Germinal center (tissue), 1 donor: ENCODE measurements at places on chromosomes 1 and 21.

DNA sequence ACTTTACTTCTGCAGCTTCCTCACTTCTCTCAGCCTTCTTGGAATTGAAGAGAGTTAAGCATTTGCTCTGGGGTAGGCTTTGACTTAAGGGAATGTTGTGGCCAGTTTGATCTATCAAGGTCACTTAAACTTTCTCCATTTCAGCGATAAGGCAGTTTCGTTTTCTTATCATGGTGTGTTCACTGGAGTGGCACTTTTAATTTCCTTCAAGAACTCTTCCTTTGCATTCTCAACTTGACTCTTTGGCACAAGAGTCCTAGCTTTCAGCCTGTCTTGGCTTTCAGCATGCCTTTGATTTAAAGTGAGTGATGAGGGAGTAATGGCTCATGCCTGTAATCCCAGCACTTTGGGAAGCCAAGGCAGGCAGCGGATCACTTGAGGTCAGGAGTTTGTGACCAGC is 38.7 kb downstream of the HS2ST1 start:
- no peak for DNase-seq

DNA sequence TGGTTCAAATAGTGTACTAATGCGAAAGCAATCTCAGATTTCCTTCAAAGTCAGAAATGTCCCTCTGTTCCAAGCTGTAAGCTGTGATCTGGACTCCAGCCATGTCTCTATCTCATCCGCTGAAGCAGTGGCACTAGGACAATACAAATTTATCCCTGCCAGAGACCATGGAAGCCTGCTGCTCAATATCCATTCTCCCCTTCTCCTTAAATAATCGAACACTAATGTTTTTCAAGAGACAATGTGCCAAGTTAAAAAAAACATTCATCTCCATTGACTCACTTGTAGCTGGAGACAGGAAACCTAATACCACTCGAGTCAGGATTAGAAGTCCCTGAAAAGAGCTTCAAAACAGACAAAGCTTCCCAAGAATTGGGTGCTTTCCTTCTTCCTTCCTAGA is 38.5 kb upstream of the PGBD5 start:
- no peak for DNase-seq

- no peak for DNase-seq
These were observed 92.8 kb downstream of the PDE9A start for GRCh38 chr21:42746240-42746592.

GRCh38 chr1:4219111-4219510 is 319.0 kb upstream of the C1orf174 start:
- DNase-seq = no peak

DNA sequence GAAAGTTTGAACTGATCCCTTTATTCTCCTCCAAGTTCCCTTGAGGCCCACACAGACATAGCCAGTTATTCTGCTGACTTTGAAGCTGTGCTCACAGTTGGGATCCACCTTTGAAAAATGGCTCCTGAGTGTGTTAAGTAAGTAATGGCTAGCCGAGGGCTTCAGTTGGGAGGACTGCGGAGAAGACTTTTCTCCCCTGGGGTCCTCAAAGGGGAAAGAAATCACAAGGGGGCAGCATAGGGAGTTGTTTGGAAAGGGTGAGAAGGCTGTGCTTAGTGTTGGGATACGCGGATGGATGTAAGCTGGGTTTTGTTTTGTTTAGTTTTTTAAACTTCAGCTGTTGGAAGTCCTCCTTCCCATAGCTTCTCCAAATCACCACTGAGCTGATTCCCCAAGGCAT is 8.3 kb downstream of the PGM1 start:
- DNase-seq = no peak

GRCh38 chr1:10528066-10529014 is 53.6 kb downstream of the PEX14 start:
- no peak for DNase-seq

GRCh38 chr1:3086272-3086974 is 17.4 kb downstream of the PRDM16 start:
- DNase-seq = no peak

DNA sequence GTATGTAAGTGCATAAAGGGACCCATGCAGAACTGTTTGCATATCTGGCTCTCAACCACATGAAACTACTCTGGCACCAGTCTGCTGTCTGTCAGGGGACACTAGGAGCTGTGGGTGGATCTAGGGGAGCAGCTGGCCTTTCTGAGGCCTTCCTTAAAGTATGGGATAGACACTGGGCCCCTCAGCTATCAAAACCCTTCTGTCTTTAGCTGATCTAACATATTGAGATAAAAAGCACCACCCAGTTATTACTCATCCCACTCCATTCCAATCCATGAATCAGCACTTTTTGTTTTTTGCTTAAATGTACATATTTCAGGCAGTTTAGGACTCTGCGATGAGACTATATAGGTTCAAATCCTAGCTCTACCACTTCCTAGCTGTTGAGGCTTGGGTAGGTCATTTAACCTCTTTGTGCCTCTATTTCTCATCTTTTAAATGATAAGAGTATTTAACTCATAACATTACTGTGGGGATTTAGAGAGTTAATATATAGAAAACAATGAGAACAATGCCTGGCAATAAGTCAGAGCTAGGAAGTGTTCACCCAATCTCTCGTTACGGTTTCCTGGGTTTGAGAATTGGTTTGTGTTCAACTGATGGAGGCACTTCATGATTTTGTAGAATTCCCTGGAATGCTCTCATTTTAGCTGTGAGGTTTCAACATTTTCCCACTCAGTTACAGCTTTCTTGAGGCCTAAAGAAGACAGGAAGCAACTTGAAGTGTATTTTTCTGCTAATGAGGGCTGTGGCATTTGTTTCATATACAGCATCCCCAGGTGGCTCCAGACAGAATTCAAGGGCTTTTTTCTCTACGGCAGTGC is 68.9 kb downstream of the LRIG2 start:
- no peak for DNase-seq

DNA sequence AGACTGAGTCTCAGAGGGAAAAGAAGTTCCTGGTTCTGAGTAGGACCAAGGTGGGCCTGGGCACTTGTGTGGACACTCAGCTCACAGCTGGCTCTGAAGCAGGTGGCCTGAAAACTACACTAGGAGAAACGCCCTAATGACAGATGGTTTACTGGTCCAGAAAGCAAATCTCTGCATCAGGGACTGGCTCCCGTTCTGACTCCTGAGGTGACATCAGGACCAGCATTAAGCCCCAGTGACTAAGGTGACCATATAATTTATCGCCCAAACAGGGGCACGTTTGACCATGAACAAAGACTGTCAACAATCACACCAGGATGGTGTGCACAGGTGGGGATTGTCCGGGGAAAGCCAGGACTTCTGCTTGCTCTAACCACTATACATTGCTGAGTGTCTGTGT is 12.2 kb upstream of the CD34 start:
- no peak for DNase-seq

DNA sequence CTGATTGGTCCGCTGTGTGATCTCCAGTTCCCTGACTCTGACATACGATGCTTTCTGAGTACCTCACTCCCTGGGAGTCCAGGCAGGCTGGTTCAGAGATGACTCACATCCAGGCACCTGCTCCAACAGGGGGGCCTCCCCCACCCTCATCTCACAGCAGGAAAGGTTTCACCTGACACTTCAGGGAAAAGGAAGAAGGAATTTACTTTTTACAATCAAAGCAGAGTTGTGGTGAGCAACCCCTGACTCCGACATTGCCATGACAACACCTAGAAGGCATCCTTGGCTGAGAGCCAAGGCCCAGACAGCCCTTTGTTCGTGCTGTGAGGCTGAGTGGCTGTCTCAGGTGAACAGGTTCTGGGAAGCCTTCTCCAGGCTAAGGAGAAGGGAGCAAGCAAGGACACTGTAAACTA is 164.6 kb upstream of the GJB5 start:
- DNase-seq = no peak

DNA sequence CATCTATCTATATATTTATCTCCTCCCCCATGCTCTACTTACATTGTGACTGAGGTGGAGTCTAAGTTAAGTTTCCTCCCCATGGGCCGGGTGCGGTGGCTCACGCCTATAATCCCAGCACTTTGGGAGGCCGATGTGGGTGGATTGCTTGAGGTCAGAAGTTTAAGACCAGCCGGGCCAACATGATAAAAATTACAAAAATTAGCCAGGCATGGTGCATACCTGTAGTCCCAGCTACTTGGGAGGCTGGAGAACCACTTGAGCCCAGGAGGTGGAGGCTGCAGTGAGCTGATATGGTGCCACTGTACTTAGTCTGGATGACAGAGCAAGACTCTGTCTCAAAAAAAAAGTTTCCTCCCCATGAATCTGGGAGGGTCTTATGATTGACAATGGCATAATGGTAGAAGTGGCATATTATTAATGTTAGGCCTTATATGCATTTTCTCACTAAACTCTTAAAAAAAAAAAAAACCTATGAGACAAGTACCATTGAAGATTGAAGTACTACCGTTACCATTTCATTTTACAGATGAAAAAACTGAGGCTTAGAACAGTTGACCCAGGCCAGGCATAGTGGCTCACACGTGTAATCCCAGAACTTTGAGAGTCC is 11.2 kb downstream of the F11R start:
- no peak for DNase-seq

DNA sequence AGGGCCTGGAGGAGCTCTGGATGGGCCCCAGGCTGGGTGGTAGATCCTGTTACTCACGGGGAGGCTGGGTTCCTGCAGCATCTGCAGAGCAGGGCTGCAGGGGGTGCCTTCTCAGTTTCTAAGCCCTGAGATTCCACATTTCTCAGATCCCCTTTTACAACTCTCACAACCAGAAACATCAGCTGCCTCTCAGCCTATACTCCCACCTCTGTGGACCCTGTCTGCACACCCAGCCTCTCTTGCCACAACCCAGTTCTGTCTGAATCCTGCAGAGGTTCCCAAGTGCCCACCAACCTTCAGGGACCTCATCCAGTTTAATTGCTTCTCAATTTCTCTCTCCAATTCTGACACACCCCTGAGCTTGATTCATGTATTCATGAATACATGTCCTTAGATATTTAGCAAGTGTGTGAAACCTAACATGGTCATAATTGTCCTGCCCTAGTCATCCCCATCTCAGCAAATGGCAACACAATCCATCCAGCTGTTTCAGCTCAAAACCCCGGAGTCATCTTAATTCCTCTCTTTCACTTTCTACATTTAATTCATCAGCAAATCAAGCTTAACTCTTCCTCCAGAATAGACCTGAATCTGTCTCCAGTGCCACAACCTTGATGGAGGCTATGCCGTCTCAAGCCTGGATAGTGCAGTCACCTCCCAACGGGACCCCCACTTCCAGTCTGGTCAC is 57.0 kb upstream of the NEK2 start:
- DNase-seq = no peak
